ENCODE measurements at places on chromosomes 16 and 17.

- DNase-seq, result no peak
These were observed 9.1 kb upstream of the MSL1 start for GRCh38 chr17:40112718-40113109.

- no peak for DNase-seq
These were observed 1.3 kb downstream of the SLC16A11 start for GRCh38 chr17:7042501-7043181.

GRCh38 chr17:36105781-36106492 is 2.3 kb downstream of the CCL4 start:
- DNase-seq, result no peak

DNA sequence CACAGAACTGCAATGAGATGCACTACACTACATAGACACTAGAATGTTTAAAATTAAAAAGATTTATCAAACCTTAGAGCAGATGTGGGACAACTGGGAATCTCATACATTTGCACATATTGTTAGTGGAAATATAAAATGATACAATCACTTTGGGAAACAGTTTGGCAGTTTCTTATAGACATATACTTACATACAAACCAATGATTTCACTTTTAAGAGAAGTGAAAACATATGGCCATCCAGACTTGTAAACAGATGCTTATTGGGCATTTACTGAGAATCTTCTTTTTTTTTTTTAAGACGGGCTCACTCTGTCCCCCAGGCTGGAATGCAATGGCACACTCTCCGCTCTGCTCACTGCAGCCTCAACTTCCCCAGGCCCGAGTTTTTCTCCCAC is 50.1 kb downstream of the AXIN2 start:
- DNase-seq, result no peak

DNA sequence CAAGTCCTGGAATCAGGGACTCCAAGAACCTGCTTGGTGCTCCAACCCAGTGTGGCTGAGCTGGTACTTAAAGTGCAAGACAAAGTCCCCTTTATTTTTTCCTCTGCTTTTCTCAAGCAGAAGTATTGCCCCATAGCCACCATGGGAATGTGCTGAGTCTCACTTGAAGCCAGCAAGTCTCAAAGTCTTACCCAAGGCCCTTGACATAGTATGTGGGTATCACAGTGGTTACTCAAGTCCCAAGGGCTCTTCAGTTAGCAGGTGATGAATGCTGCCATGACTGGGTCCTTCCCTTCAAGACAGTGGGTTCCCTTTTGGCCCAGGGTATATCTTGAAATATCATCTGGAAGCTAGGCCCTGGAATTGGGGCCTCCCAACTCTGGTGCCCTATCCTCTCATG is 30.5 kb upstream of the GINS3 start:
- DNase-seq, result no peak

DNA sequence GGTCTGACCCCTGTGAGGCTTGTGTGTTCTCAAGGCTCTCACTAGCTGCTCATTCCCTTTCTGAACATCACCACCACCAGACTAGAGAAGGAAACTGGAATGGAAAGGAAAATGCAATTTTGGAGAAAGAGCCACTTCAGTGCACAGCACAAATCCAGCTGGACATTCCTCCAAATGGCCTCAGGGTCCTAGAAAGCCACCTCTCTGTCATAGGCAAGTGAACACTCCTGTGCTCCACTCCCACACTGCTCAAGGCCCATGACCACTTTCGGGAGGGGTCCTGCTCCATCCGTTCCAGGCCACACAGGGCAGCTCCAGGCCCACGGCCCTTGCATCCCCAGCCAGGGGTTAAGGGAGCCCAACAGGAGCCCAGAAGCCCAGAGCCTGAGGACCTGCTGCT is 2.6 kb downstream of the LRRC75A start:
- no peak for DNase-seq
